ENCODE measurements at places on chromosomes 6 and 20. TPM values are rescaled to one million over a fixed set of nuclear protein-coding genes. Genes with fewer than 3 reads are reported as not detected.

- DNase-seq = peak; percentile 36
These were observed 156.8 kb downstream of the DNAH8 start for GRCh38 chr6:38871741-38872568.

- no peak for DNase-seq
These were observed 491.8 kb downstream of the CD109 start for GRCh38 chr6:74187811-74188210.

RNF144B gene
- 2.8 TPM for total RNA-seq

ARFGEF3 gene
- under 0.01 TPM for total RNA-seq

NEURL2 gene
- total RNA-seq = 0.56 TPM

Measured in IMR-90 (cell line).